ENCODE measurements at places on chromosomes 2 and 18.

- DNase-seq = no peak
Observed at GRCh38 chr2:46241344-46241743, 55.9 kb upstream of the EPAS1 start.

GRCh38 chr2:165369898-165370296 is 99.6 kb upstream of the CSRNP3 start:
- no peak for DNase-seq

DNA sequence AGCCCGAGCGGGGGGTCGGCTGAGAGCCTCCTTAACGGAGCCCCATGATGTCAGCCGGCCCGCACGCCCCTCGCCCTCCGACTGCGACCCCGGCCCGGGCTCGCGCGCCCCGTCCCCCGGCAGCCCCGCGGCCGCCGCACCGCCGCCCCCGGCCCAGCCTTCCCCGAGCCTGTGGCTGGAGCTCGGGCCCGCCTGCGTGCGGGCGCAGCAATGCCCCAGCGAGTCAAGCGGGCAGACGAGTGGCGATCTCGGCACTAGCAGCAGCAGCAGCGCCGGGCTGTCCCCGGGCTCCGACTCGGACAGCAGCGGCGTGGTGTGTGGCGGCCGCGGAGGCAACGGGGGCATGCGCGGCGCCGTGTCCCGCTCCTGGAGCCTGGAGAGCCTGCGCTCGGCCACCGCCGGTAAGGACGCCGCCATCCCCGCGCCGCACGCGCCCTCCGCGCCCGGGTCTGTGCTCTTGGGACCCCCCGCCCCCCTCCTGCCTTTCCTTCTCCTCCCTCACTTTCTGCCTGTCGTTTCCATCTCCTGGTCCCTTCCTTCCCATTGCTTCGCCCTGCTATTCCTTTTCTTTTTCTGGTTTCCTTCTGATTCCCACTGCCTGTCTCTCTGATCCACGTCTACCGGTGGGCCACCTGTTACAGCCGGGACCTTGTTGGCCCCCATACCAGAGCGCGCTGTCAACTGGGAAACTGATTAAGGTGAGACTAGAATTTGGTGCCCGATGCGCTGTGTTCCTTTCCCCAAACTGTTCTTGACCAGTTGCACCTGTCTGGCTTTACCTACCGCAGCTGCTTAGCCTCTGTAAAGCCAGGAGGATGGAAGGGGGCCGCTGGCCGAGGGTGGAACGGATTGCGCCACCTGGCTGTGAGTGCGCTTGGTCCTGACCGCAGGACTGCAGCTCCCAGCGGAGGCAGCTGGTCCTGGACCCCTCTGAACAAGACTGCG is 127.4 kb downstream of the ARHGEF4 start:
- no peak for DNase-seq

DNA sequence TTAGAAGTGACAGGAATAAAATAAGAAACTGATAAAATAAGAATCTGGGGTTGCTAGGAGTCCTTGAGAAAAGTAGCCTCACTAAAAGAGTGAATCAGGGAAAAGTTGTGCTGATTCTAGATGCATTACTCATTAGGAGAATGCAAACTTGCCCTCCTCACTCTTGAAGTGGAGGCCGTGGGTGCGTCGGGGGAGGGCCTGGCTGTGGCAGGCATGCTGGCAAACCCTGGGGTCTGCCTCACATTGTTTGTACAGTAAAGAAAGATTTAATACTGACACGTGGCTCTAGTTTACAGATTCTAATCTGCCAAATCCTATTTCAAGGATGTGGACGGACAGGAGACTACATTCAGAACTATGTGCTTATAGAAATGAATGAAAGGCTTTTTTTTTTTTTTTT is 41.9 kb downstream of the TANC1 start:
- peak; percentile 63 for DNase-seq

GRCh38 chr2:217709478-217710210 is 293.2 kb downstream of the TNS1 start:
- DNase-seq = no peak

GRCh38 chr2:134934641-134935040 is 16.0 kb downstream of the CCNT2 start:
- DNase-seq = no peak

- no peak for DNase-seq
Observed at GRCh38 chr18:9870431-9871008, 15.3 kb upstream of the TXNDC2 start.

- DNase-seq = no peak
Observed at GRCh38 chr2:119478188-119478977, 45.9 kb downstream of the SCTR start.

DNA sequence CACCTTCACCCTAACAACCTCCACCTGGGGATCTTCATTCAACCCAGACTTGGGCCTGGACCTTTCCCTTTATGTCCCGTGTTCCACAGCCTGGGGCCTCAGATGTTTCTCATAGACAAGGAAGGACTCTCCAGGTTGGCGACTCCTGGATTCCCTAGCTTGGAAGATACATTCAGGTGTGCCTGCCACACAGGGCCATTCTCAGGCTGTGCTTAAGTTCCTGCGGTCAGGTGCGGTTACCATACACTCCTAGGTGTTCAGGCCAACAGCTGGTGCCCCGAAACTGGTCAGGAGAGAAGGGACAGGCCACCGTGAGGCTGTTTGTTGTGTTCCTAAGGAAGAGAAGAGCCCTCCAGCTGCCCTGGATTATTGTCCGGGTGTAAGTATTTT is 15.6 kb downstream of the SLC4A3 start:
- no peak for DNase-seq

DNA sequence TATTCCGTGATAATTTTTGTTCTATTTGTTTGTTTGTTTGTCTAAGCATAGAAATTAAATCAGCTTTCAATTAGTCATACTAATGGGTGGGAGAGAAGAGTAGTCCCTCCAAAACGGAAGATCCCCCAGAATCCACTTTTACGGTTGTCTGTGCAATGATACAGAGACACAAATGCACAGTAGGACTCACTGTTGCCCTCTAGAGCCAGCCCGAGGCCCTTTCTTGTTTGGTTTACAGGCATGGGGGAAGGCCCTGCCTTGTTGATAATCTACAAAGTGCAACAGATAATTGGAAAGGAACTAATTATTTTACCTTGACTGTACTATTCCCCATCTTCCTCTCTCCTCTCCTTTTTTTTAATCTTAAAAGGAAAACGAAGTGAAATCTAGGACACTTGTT is 121.1 kb downstream of the ACOXL start:
- no peak for DNase-seq

DNA sequence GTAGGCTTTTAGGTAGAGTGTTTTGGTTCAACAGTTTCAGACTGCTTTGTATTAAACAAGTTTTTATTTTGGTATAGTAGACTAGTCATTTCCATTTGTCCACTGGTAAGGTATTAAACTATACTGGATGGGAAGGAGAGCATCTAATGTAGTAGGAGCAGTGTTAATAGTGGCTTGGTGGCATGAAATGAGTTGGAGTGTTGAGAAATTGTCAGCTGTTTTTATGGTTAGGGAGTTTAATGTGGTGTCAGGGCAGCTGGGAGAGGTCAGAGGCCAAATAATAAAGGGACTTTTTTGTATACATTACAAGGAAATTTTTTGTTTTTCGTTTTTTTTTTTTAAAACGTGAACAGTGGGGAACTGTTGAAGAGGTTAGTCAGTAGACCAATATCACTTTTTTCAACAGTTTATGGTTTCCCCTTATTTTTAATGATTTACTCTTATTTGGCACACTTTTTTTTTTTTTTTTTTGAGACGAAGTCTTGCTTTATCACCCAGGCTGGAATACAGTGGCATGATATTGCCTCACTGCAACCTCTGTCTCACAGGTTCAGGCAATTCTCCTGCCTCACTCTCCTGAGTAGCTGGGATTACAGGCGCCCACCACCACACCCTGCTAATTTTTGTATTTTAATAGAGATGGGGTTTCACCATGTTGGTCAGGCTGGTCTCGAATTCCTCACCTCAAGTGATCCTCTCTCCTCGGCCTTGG is 21.2 kb downstream of the ACTR3 start:
- no peak for DNase-seq

DNA sequence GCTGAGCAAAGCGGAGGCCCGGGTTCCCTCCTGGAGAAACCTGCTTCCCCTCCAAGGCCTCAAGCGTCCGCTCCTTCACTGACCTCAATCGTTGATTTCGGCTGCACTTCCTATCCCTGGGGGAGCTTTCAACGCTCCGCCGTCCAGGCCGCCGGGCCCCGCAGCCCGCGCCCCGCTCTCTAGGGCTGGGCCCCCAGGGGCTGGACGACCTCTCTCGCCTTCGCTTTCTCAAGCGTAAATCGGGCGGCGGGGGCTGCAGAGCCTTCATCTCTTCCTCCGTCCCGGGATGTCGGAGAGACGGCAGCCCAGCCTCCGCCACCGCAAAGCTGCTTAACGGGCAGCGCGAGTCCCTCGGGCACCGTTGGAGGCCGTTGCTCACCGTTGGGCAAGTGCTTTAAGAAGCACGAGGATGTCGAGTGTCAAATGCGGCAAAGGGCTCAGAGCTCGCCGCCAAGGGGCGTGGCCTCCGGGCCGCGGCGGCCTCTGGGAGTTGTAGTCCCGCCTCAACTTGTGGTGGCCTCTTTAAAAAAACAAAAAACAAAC is 8.5 kb downstream of the HES6 start:
- DNase-seq = no peak

GRCh38 chr18:60018618-60019462 is 119.0 kb downstream of the PMAIP1 start:
- DNase-seq = no peak

DNA sequence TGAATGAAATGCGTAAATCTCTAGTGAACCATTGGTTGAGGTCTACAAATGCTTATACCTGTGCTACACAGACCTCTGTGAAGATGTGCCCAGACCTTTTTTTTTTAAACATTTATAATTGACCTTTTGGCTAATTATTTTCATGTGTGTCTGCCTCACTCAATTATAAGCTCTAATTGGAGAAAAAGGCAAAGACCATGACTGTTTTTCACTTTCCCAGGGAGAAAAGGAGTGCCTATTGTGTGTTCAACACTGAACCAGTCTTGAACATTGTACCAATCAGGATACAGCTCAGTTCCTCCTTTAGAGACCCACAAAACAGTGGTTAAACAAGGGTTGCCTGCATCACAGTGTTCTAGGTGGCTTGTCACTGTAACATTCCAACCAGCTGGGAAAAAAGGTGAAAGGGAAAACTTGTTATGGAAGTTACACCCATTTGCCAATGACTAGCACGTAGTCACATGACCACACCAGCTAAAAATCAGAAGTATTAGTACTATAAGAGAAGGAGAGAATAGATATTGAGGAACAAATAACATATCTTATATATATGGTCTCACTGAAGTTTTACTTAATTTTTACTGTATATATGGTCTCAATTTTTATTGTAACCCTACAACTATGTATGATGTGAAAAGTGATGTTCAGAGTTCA is 13.4 kb downstream of the TANK start:
- no peak for DNase-seq

Data from amniotic stem cell (primary cell).